LNCaP clone FGC (cell line): ENCODE measurements at places on chromosomes 7 and 10.

DNA sequence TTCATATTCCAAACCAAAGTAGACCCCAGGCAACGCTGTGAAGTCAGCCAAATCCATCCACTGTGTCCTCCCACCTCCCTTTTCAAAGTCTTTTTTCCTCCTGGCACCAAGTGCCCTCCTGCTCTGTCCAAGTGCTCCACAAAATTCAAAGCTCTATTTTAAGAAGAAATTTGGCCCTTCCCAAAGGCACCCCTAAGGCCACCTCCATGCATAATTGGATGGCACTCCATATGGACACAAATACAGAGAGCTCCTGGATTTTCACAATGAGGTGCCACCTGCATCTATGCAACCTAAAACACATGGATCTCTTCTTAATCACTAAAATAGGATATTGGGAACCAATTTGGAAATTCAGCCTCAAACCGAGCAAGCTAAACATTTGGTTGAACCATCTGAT is 121.6 kb downstream of the RELN start:
- no peak for DNase-seq

DNA sequence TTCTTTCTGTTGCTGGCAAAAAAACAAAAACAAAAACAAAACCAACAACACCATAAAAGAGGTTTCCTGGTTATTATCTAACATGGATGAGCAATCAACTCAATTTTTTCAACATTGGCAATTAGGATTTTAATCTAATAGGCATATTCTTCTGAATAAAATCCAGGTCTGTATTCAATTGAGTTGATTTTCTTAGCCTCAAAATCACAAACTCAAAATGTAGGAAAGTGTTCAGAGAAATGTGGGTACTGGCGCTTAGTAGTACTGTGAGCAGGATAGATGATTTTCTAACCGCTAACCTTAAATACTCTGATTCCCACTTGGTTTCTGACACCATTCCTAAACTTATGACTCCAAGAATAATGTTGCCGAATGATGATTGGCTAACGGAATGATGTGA is 5.6 kb downstream of the WNT16 start:
- DNase-seq = no peak

GRCh38 chr10:71264345-71265200 is 52.2 kb downstream of the UNC5B start:
- DNase-seq = no peak

DNA sequence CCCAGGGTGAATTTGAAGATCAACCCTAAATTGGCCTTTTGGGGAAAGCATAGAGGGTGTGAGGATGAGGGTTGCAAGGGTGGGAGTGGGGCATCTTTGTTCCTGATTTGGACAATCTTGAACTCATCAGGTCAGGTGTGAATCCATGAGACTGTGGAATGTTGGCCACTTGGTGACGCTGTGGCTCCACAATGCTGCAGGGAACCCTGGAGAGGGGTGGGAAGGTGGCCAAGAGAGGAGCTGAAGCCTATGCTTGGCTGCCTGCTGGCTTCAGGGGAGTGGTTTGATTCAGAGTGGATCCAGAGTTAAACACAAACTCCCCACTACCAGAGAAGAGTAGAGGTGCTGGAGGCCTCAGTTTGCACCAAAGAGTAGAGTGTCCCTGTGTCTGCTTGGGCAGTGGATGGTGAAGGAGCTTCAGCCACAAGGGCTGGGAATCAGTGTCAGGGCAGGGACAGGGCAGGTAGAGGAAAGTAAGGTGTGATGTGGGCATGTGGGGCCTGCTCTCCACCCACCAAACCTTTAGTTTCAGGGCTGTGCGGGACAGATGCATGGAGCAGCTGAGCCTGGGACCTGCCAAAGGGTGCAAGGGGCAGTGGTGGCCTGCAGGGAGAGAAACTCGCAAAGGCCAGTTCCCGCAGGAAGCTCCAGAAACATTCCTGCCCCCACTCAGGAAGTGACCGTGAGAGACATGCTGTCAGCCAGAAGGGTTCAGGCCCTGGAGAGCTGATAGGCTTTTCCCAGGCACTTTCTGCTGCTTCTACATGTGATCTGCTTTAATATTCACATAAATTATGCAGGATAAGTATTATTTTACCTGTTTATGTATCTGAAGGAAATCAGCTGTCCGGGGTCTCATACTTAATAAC is 81.0 kb upstream of the PRSS58 start:
- DNase-seq = peak; percentile 37

DNA sequence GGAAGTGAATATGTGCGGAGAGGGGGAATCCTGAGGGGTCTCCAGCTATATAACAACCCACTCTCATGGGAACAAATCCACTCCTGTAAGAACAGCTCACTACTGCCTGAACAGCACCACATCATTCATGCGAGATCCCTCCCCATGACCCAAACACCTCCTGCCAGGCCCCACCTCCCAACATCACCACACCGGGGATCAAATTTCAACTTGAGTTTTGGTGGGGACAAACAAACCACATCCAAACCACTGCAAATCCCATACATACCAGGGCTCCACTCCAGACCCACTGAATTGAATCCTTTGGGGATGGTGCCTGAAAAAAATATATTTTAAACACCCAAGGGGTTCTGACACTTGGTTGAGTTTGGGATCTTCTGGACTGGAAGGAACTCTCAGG is 181.5 kb upstream of the PLXNA4 start:
- no peak for DNase-seq
